ENCODE measurements at places on chromosomes 11 and 22.

DNA sequence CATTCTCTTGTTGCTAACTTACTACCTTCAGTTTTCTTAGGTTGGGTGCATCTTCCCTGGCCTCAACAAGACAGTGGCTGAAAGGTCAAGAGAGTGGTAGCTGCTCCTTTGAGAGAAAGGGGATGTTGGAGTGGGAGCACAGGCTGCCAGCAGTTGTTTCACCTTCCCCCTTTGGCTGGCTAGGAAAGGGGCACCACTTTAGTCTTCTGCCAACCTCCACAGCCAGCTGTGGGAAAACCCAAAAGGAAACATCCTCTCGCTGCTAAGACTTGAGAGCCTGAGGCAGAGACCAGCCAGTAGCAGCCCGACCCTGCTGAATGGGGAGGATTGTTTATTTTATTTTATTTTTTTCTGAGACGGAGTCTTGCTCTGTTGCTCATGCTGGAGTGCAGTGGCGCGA is 34.4 kb downstream of the MARK2 start:
- no peak for DNase-seq

DNA sequence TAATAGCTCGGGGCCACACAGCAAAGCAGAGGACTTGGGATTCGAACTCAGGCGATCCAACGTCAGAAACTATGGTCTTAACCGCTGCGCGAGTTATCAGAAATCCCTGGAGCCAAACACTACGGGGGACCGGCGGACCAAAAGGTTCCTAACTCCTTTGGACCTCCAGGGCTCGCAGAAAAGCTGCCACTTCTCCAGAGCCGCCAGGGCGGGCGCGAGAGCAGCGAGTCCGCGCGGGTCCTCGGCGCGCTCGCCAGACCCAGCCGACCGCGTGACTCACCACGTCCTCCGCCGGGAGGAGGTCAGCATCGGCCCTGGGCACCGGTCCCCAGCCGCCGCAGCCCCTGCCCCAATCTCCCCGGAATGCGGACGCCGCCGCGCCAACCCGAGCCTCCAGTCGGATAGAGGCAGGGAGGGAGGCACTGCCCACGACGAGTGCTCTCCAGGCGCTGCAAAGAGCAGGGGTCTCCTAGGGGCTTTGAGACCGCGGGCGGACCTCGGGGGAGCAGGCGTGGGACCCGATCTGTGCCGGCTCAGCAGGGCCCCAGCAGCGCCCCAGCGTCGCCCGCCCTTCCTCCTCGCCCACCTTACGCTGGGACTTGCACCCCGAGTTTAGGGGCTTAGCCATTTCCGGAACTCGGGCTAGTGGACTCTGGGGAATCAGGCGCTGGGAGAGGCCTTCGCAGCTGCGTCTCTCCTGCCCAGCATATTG is 6.2 kb upstream of the ALX4 start:
- DNase-seq: no peak

DNA sequence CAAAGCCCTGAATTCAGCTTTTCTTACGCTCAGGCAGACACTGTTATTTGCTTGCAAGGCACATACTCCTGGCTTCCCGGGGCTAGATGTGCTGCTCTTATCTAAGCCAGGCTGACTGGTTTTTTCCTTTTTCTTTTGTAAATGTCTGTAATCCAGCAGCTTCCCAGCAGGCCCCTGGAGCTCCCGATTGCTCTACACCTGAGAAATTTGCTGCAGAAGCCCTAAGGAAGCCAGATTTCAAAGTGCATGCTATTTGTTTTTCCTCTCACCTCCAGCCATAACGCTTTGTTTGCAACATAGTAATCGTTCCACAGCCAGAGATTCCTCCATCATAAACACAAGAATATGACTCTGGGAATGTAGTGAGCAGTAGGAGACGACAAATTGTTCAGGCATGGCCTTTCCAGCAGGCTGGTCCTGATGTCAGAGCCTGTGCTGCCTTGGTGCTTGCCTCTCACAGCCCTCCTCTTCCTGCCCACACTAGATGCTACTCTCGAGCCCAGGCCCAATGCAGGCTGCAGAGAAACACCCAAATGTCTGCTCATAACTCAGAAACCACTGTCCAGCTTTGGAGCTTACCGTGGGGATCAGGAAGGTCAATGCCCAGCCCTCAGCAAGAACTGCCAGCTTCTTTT is 54.7 kb upstream of the SLC6A5 start:
- no peak for DNase-seq

GRCh38 chr11:36376009-36376887 is 80.2 kb downstream of the PRR5L start:
- DNase-seq: peak; percentile 32

DNA sequence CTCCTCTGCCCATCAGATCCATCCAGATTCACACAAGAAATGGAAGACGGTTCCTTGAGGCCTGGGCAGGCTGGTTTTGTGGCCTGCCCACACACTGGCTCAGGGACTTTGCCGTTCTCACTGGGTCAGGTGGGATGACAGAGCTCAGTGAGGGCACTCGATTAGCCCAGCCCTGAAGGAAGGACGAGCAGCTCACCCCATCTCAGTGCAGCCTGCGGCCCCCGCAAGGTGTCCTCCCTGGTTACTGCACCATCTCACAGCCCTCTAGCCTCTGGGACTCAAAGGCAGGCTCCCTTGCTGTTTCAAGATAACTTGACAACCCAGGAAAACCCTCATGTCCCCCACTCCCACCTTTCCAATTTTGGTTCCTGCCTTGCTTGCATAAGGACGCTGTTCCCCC is 4.2 kb downstream of the SLC16A8 start:
- DNase-seq: no peak

Measured in pancreas (tissue), 10 donors.